GM23338 (cell line): ENCODE measurements at places on chromosomes 6 and 20. TPM values are rescaled to one million over a fixed set of nuclear protein-coding genes. Genes with fewer than 3 reads are reported as not detected.
A peak's percentile ranks its signal among the peaks of the same experiment; 100 is the strongest.

Gene BANF2
- total RNA-seq: not detected in 2 replicates

Gene SAYSD1
- total RNA-seq: 9.5 and 10.0 TPM in 2 replicates

Gene HS3ST5
- 3.5 and 3.8 TPM in 2 replicates for total RNA-seq

Gene CRISP3
- not detected in 2 replicates for total RNA-seq

Gene PSORS1C1
- total RNA-seq: 0.16 TPM in 1 of 2 replicates, not detected in the other

Gene MYB
- total RNA-seq: 7.9 and 10.4 TPM in 2 replicates

Gene LRFN2
- 2.5 and 2.6 TPM in 2 replicates for total RNA-seq

Gene TSBP1
- total RNA-seq: not detected in 2 replicates

Gene APOM
- total RNA-seq: 1.2 and 4.2 TPM in 2 replicates

GRCh38 chr20:52049001-52049731 is 142.4 kb downstream of the ZFP64 start:
- H3K4me1 ChIP-seq: peaks cover 29% of the 10 kb centered on the region
- DNase-seq: peak; percentile 60
- peak overlapping the region; percentile 22; the same call in 1 of the 2 replicates for H3K4me3 ChIP-seq
- H3K36me3 ChIP-seq: no peaks in the 10 kb centered on the region
- H3K27me3 ChIP-seq: no peaks in the 10 kb centered on the region
- peak overlapping the region; percentile 80 for H3K27ac ChIP-seq

- H3K4me1 ChIP-seq: 0 out of 2 replicates have a peak, but pooled peaks cover 4% of the 10 kb centered on the region
- no peak for DNase-seq
- H3K27me3 ChIP-seq: peaks cover 36% of the 10 kb centered on the region
These were observed 1.8 kb upstream of the DNPH1 start for GRCh38 chr6:43231053-43231452.

- H3K4me1 ChIP-seq: peaks cover 9% of the 10 kb centered on the region; the same call in 1 of the 2 replicates
- H3K27me3 ChIP-seq: peaks cover 14% of the 10 kb centered on the region; the same call in 1 of the 2 replicates
- H3K4me3 ChIP-seq: peak overlapping the region; percentile 73
- DNase-seq: peak; percentile 94
- no peaks in the 10 kb centered on the region for H3K36me3 ChIP-seq
- H3K27ac ChIP-seq: no peak overlapping the region
These were observed 58.5 kb upstream of the PRSS16 start for GRCh38 chr6:27188885-27189418.

GRCh38 chr20:37231947-37232630 is 29.5 kb downstream of the GHRH start:
- H3K27me3 ChIP-seq: no peaks in the 10 kb centered on the region
- peaks cover 33% of the 10 kb centered on the region for H3K4me1 ChIP-seq
- no peak for DNase-seq
- H3K4me3 ChIP-seq: no peak overlapping the region
- peak overlapping the region; percentile 84; the same call in 1 of the 2 replicates for H3K27ac ChIP-seq
- H3K36me3 ChIP-seq: peaks cover 73% of the 10 kb centered on the region

DNA sequence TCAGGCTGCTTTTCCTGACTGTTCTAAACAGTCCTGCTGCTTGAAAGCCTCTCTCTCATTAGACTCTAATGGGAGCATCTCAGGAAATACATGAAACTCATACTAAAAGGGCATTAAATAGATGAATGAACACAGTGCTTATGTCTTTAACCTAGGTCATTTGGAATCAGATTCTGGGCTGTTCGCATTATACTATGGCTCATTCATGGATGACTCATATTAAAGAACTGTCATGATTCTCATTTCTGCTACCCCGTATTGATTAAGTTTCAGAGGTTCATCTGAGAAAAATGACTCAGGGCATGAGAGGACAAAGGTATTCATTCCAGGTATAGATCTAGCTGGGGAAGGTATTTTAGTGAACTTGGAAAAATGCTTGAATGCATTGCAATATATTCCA is 335.5 kb downstream of the GJA1 start:
- no peak for DNase-seq
- no peaks in the 10 kb centered on the region for H3K4me1 ChIP-seq
- H3K36me3 ChIP-seq: no peaks in the 10 kb centered on the region
- H3K4me3 ChIP-seq: no peak overlapping the region

- no peaks in the 10 kb centered on the region for H3K36me3 ChIP-seq
- no peak for DNase-seq
- peaks cover 21% of the 10 kb centered on the region for H3K4me1 ChIP-seq
- H3K27me3 ChIP-seq: no peaks in the 10 kb centered on the region
These were observed 28.5 kb downstream of the KDM1B start for GRCh38 chr6:18183766-18184165.

DNA sequence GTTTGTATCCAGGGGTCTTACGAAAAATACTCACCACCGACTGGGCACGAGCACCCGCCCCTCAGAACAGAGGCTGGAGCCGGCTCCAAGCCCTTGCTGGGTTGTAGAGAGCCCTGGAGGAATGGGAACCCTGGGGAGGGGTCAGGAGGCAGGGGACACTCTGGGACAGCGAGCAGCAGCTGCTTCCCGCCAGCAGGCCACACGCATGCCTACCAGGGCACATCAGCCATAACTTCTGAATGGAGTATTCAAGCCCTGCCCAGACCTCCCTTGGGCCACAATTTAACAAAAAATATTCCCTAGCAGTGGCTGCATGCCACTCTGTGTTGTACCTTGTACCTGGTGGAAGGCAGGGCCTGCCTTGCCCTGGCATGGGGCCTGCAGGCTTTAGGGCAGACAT is 31.6 kb upstream of the CD93 start:
- H3K4me1 ChIP-seq: no peaks in the 10 kb centered on the region
- H3K36me3 ChIP-seq: no peaks in the 10 kb centered on the region
- H3K27ac ChIP-seq: no peak overlapping the region
- H3K4me3 ChIP-seq: no peak overlapping the region
- DNase-seq: no peak

DNA sequence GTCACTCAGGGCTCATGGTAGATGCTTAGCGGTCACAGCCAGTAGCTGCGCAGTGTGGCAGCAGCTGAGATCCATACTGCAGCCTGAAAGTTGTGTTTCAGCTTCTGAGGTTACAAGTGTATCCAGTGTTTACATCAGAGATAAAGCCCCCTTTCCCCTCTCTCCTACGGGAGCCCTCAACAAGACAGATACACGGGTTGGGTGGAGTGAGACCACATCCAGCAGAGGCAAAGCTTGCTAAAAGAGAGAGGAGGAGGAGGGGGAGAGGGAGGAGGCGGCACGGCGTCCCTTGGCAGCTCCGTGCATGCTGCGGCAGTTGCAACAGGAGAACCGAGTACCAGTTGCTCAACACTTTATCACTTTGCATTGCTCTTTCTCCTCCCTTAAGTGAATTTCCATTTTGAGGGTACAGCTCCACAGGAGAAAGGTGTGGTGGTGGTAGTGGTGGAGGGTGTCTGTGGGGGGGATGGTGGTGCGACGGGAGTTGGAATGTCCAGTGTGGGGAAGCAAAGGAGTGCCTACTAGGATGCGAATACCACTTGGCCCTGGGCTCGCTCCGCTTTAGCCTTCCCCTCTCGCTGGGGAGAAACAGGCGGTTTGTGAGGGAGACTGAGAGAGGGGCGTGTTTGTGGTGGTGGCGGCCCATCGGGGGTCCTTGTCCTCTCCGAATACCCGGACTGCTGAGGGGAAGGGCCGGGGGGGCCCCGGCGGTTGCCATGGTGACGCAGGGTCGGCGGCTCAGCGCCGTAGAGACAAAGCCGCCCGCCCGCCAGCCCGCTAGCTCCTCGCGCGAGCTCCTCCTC is 405 bp upstream of the RNF182 start:
- peaks cover 20% of the 10 kb centered on the region for H3K4me1 ChIP-seq
- H3K4me3 ChIP-seq: peak overlapping the region; percentile 76
- no peaks in the 10 kb centered on the region for H3K36me3 ChIP-seq
- H3K27me3 ChIP-seq: peaks cover 37% of the 10 kb centered on the region
- DNase-seq: peak; percentile 81
- H3K27ac ChIP-seq: peak overlapping the region; percentile 68; the same call in 1 of the 2 replicates

- no peak for DNase-seq
- H3K27ac ChIP-seq: no peak overlapping the region
- H3K4me3 ChIP-seq: no peak overlapping the region
These were observed 76.8 kb downstream of the REV3L start for GRCh38 chr6:111406200-111406721.

GRCh38 chr6:1482381-1483166 is 93.2 kb downstream of the FOXF2 start:
- H3K4me3 ChIP-seq: no peak overlapping the region
- no peaks in the 10 kb centered on the region for H3K27me3 ChIP-seq
- H3K27ac ChIP-seq: no peak overlapping the region
- no peak for DNase-seq
- H3K4me1 ChIP-seq: no peaks in the 10 kb centered on the region

DNA sequence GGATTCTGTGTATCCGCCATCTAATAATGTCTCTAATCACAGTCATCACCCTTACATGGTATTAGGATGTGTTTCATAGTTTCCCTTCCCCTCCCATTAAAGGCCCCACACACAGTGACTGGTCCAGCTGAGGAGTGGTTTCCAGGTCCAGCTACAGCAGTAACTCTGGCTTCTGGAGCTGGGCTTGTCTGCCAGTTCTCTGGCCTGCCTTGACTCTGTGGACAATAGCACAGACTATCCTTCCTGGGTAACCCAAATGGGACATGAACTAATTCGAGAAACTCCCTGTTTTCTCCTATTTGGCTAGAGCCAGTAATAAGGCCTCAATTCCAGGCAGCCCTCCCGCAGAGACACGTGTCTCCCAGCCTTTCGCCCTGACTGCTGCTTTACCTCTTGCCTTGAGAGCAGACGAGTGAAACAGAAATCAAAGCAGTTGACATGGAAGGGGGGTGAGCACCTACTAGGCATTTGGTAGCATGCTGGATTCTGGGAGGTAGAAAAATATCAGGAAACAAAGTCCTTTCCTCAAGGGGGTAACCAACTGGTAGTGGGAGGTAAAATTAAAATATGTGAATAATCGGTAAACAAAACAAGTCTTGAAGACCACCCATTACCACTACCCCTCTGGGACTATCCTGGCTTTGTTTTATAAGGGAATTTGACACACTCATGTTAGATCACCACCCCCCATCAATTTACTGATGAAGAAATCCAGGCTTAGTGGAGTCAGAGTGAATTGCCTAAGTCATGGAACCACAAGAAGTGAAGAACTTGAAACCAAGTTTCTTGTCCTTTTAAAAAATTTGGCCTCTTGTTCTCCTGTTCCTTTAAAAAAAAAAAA is 1.2 kb downstream of the TRAF3IP2 start:
- peaks cover 44% of the 10 kb centered on the region for H3K4me1 ChIP-seq
- H3K4me3 ChIP-seq: peak overlapping the region; percentile 58
- H3K36me3 ChIP-seq: no peaks in the 10 kb centered on the region
- no peaks in the 10 kb centered on the region for H3K27me3 ChIP-seq
- peak overlapping the region; percentile 97 for H3K27ac ChIP-seq

DNA sequence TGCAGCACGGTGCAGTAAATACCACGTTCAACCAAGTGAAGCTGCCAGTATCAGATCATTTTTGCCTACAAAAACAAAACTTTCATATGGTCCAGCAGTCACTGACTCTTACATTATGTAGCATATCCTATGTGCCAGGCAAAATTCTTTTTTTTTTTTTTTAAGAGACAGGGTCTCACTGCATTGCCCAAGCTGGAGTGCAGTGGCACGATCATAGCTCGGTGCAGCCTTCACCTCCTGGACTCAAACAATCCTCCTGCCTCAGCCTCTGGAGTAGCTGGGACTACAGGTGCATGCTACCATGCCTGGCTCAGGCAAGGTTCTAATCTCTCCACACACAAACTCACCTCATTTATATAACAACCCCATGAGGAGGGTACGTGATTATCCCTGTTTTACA is 208.6 kb upstream of the JARID2 start:
- H3K36me3 ChIP-seq: no peaks in the 10 kb centered on the region
- H3K27ac ChIP-seq: peak overlapping the region; percentile 82
- no peaks in the 10 kb centered on the region for H3K27me3 ChIP-seq
- H3K4me3 ChIP-seq: no peak overlapping the region
- H3K4me1 ChIP-seq: peaks cover 17% of the 10 kb centered on the region
- DNase-seq: no peak

DNA sequence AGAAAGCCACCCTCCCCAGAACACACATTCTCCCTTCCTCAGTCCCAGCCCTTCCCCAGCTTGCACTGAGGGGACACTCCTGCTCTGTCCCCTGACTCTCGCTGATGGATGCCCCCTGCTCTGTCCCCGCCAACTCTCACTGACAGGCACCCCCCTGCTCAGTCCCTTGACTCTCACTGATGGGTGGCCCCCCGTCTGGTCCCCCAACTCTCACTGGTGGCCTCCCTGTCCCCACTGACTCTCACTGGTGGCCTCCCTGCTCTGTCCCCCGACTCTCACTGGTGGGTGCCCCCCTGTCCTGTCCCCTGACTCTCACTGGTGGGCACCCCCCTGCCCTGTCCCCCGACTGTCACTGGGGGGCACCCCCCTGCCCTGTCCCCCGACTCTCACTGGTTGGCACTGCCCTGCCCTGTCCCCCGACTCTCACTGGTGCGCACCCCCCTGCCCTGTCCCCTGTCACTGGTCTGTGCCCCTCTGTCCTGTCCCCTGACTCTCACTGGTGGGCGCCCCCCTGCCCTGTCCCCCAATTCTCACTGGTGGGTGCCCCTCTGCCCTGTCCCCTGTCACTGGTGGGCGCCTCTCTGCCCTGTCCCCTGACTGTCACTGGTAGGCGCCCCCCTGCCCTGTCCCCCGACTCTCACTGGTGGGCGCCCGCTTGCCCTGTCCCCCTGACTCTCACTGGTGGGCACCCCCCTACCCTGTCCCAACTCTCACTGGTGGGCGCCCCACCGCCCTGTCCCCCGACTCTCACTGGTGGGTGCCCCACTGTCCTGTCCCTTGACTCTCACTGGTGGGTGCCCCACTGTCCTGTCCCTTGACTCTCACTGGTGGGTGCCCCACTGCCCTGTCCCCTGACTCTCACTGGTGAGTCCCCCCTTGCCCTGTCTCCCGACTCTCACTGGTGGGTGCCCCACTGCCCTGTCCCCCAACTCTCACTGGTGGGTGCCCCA is 60.9 kb downstream of the GINS1 start:
- H3K4me3 ChIP-seq: no peak overlapping the region
- H3K4me1 ChIP-seq: no peaks in the 10 kb centered on the region
- H3K27me3 ChIP-seq: no peaks in the 10 kb centered on the region
- H3K36me3 ChIP-seq: no peaks in the 10 kb centered on the region

GRCh38 chr20:618980-619379 is 8.9 kb upstream of the TCF15 start:
- 0 out of 2 replicates have a peak, but pooled peaks cover 3% of the 10 kb centered on the region for H3K4me1 ChIP-seq
- H3K4me3 ChIP-seq: no peak overlapping the region
- H3K36me3 ChIP-seq: no peaks in the 10 kb centered on the region
- no peaks in the 10 kb centered on the region for H3K27me3 ChIP-seq
- no peak overlapping the region for H3K27ac ChIP-seq
